Activated T-helper 2 cell treated with anti-CD3 and anti-CD28 coated beads, Interferon-gamma antibody, Interleukin-2, Interleukin-4, amounts not matched to agents 10 μg/mL and 5 μg/mL and 100 μg/mL, durations not matched to agents 14 hours and 24 hours and 36 hours (primary cell): ENCODE measurements at places on chromosomes 3 and 15. TPM values are rescaled to one million over a fixed set of nuclear protein-coding genes. Genes with fewer than 3 reads are reported as not detected.

The APBA2 gene
- total RNA-seq = 1.1 and 1.2 TPM in 2 replicates

The GATA2 gene
- total RNA-seq = 0.09 and 0.28 TPM in 2 replicates

GRCh38 chr3:189776149-189776824 is 145.1 kb downstream of the TP63 start:
- no peak for DNase-seq

DNA sequence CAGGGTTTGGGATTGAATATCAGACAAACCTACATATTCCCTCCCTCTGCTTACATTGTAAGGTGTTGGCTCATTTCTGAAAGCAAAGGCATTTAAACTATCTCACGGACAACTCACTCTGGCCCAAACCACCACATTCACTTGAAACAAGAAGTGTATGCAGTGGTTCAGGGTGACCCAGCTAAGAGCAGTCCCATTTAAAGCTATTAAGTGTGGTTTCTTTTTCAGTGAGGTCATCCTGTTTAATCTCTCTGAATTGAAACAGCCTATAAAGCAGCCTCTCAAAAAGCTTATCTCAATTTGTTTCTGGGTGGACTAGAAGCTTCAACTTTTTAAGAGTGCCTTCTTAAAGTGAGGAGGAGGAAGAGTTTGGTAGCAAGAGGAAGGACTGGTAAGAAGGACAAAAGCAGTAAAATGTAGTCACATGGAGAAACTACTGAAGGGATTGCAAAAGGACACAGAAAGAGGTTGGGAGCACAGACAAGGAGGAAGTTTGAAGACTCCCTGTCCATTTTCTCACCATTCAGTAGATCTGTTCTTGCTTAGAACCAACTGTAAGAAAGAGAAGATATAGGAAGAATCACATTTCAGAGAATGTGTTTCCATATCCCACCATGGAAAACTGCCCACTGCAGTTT is 151.6 kb downstream of the TMCO5A start:
- DNase-seq = no peak

GRCh38 chr3:119562307-119562961 is 3.0 kb upstream of the CD80 start:
- peak; percentile 12 for DNase-seq

GRCh38 chr3:151916781-151917180 is 43.3 kb downstream of the SUCNR1 start:
- DNase-seq = no peak
